CD4-positive, alpha-beta T cell treated with Interferon gamma for 1 hour (primary cell): ENCODE measurements at places on chromosomes 1 and 21.
A peak's percentile ranks its signal among the peaks of the same experiment; 100 is the strongest.

- no peak for DNase-seq
Measured at GRCh38 chr1:243316366-243316989, 60.6 kb downstream of the SDCCAG8 start.

DNA sequence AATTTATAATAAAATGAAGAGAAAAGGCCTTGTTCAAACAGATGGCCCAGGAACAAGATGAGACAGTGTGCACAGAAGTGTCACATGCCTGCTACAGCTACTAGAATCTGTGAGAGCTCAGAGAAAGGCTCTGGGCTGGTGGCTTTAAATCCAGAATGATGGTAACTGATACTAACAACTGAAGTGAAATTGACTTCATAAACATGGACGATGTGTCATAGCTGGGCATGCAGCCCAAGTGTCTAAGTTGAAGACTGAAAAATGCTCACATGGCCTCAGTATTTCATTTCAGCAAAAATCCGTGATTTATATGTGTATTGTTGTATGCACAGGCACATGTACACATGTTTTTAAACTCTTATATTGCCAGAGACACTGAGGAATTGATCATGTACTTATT lies 208.3 kb upstream of the RUNX1 start:
- no peak for DNase-seq

DNA sequence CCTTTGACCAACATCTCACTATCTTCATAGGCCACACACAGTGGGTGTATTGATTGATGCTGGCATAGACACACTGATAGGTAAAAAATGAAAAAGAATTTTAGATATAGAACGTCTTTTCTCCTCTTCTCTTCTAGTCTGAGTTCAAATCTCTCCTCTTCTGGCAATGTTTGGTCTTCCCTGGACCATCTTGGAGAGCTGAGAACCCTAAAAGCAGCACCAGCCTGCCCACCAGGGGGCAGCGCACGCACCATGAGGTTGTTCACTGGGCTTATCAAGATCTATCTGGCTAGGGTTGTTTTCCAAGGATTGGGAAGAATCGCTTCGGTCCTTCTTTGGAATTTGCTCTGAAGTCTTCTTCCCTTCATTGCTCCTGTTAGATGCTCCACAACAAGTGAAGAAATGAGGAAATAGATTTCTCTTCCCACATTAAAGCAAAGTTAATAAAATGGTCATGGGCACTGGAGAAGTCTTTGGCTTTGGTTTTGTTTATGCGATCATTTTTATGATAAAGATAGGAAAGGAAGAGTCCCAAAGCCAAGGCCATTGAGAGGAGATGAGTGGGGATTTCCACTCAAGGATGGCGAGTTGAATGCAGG lies 104.0 kb upstream of the OLIG2 start:
- peak; percentile 18 for DNase-seq

DNA sequence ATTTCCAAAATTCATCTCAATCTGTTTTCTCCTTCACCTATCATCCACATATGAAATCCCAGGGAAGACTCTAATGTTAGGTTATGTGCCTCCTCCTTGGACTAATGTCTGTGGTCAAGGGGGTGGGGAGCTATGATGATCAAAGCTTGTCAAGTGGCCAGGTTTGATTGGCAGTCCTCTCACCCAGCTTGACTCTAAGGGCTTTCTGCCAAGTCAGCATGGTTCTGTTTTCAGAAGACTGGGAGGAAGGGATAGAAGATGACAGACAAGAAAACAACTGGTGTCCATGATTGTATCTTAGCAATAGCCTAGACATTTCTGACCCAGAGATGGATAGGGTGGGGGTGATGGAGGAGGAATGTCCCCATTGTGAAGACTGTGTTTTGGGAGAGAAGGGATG lies 9.1 kb upstream of the THEM5 start:
- no peak for DNase-seq

- DNase-seq, result peak; percentile 70
Measured at GRCh38 chr1:186618401-186619170, 61.6 kb downstream of the PTGS2 start.

- no peak for DNase-seq
Measured at GRCh38 chr1:162709132-162709860, 77.0 kb downstream of the DDR2 start.

DNA sequence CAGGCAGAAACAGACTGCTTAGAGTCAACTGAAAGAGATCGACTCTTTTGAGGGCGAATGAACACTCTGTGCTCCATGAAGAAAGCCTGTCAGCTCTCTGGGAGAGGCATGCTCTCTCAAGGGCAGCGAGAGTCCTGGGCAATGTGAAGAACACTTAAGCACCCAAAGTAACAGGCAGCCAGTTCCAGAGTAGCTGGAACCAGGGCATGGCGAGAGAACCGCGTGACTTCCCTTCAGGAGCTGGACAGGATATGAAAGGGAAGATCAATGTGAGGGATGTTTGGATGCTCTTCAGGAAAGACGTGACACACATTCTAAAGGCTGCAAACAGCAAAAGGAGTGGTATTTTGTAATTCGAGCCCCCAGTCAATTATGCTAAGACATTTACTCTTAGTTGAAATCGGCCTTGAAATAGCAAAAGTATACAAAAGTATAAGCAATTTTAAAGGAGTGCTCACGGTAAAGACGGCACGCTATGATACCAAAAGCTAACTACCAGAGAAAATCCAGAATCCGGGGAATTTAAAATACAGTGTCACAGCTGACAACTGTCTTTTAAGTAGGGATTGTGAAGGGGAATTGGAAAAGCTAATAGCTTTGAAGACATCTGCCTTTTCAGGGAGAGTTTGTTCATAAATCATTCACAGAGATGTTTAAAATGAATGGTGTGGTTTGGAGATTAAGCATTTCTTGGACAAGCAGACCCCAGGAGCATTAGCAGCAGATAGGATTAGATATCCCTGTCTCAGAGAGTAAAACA lies 20.8 kb downstream of the ADAMTS5 start:
- DNase-seq, result no peak

GRCh38 chr1:116228511-116228910 lies 117.3 kb downstream of the MAB21L3 start:
- no peak for DNase-seq

GRCh38 chr1:6355621-6356020 lies 37.9 kb downstream of the ACOT7 start:
- DNase-seq, result no peak

DNA sequence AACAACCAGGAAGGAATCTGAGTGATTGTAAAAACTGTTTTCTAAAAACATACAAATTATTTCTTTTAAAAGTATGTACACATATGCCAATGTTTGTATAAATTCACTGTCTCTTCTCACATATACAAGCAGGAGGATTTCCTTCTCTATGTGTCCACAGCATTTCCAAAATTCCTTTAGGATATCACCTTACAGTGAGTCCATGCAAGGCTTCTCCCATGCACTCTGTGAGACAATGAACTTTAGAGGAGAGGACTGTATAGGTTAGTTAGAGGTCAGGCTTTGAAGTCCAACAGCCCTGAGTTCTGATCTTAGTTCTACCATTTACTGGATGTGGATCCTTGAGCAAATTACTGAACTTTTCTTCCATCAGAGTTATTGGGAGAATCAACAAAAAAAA lies 34.1 kb upstream of the USH2A start:
- DNase-seq, result no peak

DNA sequence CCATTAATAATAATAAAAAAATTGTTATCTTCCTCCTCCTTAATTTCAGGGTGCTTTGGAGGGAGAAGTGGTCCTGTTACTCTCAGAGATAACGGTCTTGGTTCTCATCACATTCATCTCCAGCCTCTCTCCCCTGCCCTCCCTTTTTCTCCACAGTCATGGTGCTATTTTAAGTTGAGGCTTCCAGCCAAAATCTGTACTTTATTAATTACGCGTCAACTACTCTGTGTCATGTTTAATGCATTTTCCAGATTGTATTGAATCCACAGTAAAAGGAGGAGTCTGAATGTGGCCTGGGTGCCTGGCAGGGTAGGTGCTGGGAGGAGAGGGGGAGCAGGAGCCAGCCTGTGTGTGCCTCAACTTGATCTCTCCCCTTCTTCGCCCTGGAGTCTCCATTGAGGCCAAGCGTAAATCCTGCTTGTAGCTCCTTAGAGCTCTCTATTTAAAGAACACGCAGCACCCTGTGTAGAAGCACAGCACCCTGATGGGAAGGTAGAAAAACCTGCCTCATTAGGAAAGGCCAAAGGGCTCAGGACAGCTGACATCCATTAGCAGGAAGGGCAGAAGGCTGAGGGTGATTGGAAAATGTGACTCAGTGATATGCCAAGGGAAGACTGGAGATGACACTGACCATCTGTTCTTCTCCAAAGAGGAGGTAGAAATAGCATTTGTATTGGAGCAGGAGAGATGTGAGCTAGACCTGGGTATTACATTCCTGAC lies 82.4 kb downstream of the PLXNA2 start:
- DNase-seq, result no peak

DNA sequence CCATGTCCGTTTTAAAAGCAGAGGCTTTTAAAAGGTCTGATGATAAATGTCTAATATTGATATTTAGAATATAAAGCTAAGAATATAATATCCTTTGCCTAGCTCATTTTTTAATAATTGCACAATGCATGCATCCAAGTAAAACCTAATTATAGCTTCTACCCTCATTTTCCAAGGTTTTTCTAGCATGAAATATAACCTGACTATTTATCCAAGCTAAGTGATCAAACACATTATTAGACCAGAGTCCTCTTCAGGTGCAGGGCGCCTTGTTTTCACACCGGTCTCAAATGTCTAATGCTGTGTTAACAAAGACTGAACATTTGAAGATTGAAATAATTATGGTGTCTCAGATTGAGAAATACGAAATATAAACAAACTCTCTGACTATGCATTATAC lies 648.9 kb upstream of the CXADR start:
- no peak for DNase-seq

DNA sequence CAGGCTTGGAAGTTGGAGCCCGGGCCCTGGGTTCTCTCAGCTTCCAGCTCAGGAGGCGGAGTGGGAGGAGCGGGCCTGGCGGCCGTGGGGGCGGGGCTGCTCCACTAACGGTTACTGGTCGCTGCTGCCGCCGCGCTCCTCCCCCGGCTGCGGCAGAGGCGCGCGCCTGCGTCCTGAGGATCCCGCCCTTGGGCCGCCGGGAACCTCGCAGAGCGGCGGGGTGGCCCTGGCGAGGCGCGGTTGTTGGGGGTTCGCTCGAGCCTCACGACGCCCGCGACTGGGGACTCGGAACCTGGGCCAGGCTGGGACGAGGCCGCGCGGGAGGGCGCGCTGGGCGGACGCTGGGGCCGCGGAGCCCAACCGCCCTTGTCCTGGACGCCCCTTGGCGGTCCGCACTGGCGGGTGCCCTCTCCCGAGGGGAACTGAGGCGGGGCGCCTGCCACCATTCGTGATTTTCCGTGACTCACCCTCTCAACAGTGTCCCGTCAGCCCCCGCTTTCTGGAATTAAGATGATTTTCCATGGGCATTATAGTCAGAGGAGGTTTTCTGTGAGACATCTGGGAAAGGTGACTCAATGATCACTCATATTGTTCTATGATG lies 34.1 kb downstream of the OR2G3 start:
- peak; percentile 46 for DNase-seq

DNA sequence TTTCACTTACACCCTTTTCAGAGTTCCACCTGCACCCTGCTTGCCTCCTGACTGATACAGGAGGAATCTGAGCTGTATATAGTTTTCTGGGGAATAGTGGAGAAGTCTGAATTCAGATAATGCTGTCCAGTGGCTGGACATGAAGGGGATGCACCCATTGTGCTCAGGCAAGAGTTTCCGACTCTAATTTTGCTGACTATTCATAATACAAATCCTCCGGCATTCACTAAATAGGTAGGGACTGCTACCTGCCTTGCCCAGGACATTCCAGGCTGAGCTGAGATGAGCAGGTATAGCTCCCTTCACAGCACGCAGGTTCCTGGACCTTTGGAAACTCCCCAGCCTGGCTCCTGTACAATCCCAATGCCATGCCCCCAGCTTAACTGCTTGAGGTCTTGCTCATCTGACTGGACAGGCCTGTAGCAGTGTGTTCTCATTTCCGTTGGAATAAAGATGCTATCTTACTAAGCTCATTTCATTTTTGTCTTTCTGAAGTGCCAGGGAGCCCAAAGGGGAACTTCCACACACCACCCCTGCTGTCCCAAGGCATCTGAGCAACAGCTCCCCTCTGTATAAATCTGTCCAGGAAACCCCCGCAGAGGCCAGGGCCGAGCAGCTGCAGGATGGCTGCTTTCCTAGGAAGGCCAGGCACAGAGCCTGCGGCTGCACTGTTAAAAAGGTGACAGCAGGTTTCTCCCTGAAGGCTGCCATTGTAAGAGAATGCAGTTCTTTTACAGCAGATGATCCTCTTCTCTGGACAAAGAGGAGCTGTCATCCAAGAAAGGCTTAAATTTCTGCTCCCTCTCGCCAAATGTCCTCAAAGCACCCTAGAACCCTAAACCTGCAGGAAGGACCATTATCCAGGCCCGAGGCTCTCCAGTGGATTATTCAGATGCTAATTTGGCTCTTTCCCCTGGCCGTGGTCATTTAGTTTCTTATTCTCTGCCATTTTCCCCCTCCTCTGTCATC lies 21.7 kb upstream of the VASH2 start:
- DNase-seq, result no peak

DNA sequence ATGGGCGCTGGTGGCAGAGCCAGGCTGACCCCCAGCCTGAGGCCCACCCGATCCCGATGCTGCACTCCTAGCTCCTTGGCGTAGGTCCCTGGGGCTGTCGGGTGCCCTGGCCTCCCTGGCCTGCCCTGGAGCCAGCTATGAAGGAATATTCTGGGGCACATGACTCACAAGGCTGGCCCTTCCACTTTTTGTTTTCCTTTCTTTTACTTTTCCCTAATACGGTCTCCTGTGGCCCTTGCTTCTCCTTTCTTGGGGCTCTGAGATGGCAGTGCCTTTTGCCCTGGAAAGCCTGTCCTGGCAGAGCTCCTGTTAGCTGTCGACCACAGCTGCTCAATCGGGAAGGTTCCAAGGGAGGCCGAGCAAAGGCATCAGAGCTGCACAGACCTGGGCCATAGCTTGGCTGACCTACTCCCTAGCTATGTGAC lies 22.1 kb downstream of the ARHGEF10L start:
- DNase-seq, result no peak

DNA sequence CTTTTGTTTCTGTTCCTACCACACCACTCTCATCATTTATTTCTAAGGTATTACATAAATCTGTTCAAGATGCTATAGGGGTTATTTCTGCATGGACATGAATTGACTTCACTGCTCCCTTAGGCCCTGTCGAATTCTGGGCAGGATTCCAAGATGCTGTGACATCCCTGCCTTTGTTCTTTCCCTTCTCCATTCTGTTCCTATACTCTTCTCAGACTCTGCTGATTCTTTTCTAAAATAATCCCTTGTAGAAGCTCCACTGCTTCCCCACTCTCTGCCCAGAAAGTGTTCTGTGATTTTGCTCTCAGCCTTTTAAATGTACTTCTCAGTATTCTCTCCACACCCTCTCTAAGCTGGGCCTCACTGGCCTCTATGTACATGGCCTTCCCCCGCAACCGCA lies 99.2 kb downstream of the PHTF1 start:
- DNase-seq, result no peak

DNA sequence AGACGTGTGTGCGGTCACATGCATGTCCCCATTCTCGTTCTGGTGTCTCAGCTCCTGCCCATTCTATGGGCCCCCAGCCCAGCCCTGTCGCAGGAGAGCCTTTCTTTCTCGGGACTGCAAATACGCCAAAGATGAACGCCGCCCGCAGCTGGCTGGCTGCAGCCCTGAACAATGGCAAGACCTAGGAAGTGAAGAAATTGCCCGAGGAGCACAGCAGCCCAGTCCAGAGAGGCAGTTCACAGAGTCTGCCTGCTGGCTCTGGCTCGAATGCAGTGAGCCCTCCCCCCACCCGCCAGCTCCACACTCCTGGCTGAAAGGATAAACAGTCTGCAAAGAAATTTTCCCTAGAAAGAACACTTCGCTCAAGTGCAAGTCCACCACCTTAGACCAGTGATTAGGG lies 23.3 kb downstream of the PAX7 start:
- no peak for DNase-seq

- peak; percentile 67 for DNase-seq
Measured at GRCh38 chr1:27099587-27100334, 55.2 kb downstream of the SLC9A1 start.
